ENCODE measurements at places on chromosomes 11 and 22.
A peak's percentile ranks its signal among the peaks of the same experiment; 100 is the strongest.

DNA sequence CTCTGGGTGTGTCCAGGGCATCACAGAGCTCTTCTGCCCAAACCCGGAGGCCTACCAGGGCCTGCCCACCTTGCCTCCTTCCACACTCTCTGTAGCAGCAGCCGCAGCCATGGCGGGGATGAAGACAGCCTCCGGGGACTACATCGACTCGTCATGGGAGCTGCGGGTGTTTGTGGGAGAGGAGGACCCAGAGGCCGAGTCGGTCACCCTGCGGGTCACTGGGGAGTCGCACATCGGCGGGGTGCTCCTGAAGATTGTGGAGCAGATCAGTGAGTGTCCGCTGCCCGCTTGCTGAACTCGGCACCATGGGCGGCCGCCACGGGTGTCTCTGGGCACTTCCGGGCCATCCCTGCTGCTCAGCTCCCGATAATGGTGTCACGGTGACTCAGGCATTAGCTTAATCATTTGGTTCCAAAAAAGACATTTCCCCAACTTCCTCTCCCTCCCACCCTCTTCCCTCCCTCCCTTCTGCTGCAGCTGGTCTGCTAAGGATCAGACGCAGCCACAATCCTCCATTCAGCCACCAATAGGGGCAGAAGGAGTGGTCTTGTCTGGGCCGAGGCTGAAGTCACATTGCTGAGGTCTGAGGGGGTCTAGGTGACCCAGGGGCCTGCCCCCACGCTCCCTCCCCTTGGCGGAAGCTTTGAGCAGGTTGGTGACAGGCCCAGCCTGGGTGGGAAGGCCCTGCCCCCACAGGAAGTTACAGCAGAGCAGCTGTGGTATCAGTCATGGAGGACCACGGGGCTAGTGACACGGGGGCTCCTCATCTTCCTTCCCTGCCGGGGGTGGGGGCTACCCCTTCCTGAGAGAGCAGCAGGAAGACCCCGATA is 950 bp downstream of the FERMT3 start:
- no peaks in the 10 kb centered on the region for H3K4me1 ChIP-seq
- peak; percentile 66 for DNase-seq
- peak overlapping the region; percentile 96 for H3K27ac ChIP-seq
- peaks cover 14% of the 10 kb centered on the region for H3K36me3 ChIP-seq
- H3K27me3 ChIP-seq, result no peaks in the 10 kb centered on the region
- peak overlapping the region; percentile 34 for H3K4me3 ChIP-seq

DNA sequence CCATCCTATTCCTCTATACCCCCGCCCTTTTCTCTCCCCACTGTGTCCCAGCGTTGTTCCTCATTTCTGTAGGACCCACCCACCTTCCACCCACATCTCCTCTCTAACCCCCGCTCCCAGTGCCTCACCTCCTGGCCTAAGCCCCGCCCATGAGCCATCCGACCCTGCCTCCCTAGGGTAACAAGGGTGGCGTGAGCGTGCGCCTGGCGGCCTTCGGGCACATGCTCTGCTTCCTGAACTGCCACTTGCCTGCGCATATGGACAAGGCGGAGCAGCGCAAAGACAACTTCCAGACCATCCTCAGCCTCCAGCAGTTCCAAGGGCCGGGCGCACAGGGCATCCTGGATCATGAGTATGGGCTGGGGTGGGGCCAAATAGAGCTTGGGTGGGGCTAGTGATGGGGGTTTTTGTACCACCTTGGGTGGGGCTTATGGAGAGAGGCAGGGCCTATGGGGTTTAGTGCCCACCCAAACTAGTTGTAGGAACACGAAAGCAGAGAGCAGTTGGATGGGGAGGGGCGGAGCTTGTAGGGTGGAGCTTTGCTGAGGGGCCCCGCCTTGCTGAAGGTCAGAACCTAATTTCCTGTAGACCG is 4.5 kb downstream of the INPP5J start:
- no peak overlapping the region for H3K27ac ChIP-seq
- peaks cover 7% of the 10 kb centered on the region for H3K4me1 ChIP-seq
- H3K27me3 ChIP-seq, result no peaks in the 10 kb centered on the region
- H3K4me3 ChIP-seq, result no peak overlapping the region
- H3K36me3 ChIP-seq, result no peaks in the 10 kb centered on the region

DNA sequence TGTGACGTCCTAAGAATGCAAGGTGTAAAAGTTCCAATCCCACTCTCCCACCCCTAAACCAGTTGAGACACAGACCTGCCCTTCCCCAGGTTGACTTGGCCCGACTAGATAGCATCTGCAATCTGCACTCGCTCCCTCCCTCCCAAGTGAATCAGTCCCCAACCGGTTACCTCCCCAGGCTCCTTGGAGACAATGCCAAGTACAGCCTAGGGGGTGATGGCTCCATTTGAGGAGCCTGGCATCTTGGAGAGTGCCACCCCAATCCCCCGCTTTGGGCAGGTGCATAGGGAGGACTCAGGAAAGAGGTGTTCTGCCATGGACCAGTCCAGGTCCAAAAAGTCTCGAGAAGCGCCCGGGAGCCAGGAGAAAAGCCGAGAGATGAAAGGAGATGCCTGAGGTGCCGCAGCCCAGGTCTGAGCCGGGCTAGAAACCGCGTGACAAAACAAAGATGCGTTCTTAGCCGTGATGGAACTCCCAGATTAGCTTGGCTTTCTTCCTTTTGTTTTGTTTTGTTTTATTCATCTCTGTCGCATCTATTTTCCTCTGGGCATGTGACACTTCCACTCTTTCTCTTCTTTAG is 18.7 kb upstream of the SNX32 start:
- DNase-seq, result no peak
- H3K4me3 ChIP-seq, result no peak overlapping the region
- peaks cover 3% of the 10 kb centered on the region for H3K4me1 ChIP-seq
- H3K36me3 ChIP-seq, result peaks cover 2% of the 10 kb centered on the region
- peak overlapping the region; percentile 34 for H3K27ac ChIP-seq

DNA sequence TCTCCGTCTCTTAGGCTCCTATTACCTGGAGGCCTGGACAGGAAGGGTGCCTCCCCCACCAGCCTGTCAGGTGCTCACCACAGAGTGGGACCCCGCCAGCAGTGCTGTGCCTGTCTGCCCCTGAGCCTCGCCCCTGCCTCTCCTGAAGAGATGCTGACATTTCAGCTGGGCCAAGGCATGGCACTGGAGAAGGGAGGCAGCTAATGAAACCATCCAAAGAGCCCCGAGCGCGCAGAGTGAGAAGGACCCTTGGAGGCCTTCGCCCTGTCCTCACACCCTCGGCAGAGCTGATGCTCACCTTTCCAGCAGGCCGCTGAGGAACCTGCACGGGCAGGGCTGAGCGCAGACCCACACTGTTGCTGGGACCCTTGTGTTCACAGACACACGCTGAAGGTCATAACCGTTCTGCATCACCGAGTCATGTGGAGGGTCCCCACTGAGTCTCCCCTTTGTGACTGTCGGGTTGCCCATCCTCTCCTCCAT is 2.1 kb upstream of the LRFN4 start:
- H3K4me1 ChIP-seq, result no peaks in the 10 kb centered on the region
- no peak for DNase-seq
- no peak overlapping the region for H3K4me3 ChIP-seq
- no peak overlapping the region for H3K27ac ChIP-seq

DNA sequence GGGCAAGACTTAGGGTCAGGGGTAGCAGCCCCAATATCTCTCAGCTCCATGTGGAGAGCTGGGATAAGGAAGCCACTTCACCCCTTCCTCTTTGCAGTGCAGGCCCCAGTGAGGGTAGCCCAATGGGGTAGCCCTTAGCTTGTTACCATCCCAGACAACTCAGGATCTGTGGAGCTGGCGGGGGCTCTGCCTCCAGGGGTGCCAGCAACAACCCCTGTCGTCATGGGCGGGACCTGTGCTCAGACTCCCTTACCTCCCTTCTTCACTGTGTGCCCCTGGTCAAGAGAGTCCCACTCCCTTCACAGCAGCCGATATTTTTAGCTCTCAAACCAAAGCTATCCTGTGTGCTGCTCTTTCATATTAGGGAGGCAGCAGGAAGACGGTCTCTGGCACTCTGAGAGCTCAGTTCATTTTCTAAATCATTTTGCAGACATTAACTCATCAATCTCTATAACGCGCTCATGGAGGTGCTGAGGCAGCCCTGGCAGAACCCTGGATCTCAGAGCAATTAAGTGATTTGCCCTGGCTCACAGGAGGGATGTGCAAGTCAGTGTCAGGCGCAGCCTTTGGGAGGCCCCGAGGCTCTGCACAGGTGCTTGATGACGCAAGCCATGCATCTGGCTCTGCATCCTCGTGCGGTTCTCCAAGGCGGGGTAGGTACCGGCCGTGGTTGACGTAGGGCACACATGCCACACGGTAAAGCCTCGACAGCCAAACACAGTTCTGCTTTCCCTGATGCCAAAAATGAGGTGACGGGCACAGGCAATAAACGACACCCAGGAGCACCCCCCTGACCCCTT is 357.6 kb downstream of the SHANK2 start:
- DNase-seq, result no peak
- no peaks in the 10 kb centered on the region for H3K4me1 ChIP-seq
- no peaks in the 10 kb centered on the region for H3K36me3 ChIP-seq
- no peak overlapping the region for H3K27ac ChIP-seq

DNA sequence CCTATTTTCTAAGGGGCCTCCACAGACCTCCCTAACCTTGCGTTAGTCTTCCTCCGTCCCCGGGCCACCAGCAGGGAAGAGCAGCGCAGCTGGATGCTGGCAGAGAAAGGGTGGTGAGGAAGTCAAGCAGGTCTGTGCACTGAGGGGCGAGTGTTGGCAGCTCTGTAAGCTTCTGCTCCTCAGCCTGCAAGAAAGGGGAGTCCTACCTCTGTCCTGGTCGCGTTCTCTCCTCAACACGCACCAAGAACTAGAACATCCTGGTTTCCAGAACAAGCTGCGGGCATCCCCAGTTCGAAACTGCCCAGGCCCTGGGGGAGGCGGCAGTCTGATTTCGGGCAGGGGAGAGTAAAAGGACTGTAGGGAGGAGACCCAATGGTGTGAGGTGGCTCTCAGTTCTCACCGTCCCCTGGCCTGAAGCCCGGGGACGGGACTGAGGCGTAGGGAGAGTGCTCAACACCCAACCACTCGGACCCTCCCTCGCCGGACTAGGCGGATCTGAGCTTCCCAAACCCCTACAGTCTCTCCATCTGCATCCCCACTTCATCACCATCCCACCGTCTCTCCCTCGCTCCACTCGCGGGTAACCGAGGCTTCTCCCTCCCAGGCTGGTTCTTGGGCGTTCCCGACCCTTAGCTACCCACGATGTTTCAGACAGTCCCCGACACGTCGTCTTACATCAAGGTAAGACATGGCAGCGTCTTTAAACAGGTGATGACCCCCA is 7.7 kb upstream of the FLI1 start:
- H3K27me3 ChIP-seq, result peaks cover 85% of the 10 kb centered on the region
- peaks cover 18% of the 10 kb centered on the region for H3K4me1 ChIP-seq
- no peak overlapping the region for H3K4me3 ChIP-seq
- H3K27ac ChIP-seq, result no peak overlapping the region
- no peak for DNase-seq

- no peak overlapping the region for H3K4me3 ChIP-seq
- H3K27ac ChIP-seq, result no peak overlapping the region
- H3K27me3 ChIP-seq, result no peaks in the 10 kb centered on the region
- H3K36me3 ChIP-seq, result no peaks in the 10 kb centered on the region
- no peaks in the 10 kb centered on the region for H3K4me1 ChIP-seq
Measured at GRCh38 chr11:81989093-81989492, 744.6 kb downstream of the FAM181B start.

DNA sequence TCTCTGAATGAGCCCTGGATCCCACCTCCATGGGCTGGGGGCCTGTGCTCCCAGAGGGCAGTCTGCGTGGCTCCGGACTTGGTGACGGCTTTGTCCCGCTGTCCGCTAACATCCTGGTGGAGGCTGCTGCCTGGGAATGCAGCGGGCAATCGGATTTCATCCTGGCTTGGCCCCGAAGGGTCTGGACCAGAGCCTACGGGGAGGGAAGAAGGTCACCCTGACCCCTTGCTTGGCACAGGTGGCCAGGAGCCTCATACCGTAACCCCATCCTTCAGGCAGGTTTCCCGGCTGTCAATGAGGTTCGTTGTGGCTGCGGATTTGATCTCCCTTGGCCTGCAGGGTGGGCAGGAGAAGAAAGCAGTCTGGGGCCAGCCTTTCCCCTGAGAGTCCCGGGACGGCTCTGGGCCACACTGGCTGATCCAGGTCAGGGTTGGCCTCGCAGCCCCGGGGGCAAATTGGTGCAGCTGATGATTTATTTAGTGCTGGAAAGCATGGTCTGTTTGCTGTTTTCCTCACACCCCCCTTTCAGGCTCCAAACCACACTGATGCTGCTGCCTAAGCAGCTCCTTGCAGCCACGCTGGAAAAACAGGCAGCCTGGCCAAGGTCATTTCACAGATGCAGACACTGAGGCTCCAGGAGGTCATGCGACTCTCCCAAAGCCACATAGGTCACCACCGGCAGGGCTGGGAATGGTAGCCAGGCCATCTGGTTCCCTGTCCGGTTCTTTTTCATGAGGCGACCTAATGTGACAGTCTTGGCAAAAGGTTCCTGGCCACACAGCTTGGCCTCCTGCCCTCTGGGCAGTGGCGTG is 15.0 kb downstream of the PRDM11 start:
- no peaks in the 10 kb centered on the region for H3K36me3 ChIP-seq
- no peak overlapping the region for H3K4me3 ChIP-seq
- peaks cover 8% of the 10 kb centered on the region for H3K4me1 ChIP-seq

GRCh38 chr22:17851759-17852158 is 77.5 kb upstream of the BID start:
- no peak overlapping the region for H3K4me3 ChIP-seq
- no peak for DNase-seq
- H3K27ac ChIP-seq, result peak overlapping the region; percentile 87
- H3K4me1 ChIP-seq, result no peaks in the 10 kb centered on the region
- peaks cover 3% of the 10 kb centered on the region for H3K36me3 ChIP-seq

DNA sequence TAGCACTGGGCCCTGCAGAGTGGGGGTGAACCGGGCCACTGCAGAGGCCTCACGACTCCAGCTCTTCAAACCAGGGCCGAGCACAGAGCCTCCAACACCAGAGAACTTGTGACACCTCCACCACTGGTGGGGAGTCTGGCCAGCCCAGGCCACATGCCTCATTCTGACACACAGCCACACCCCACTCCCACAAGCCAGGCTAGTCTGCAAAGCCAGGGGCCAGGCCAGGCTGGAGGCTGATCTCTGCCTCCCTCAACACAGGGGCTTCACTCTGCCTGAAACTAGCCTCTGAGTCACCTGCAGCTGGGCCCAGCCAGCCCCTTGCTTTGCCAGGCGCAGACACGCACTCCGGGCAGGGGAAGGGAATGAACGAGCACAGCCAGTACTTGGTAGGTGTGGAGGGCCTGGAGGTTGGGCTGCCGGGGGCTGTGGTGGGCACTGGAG is 102.9 kb downstream of the MED15 start:
- H3K36me3 ChIP-seq, result no peaks in the 10 kb centered on the region
- no peaks in the 10 kb centered on the region for H3K27me3 ChIP-seq
- H3K27ac ChIP-seq, result no peak overlapping the region
- H3K4me1 ChIP-seq, result peaks cover 5% of the 10 kb centered on the region
- DNase-seq, result no peak

- peak; percentile 46 for DNase-seq
- H3K4me1 ChIP-seq, result no peaks in the 10 kb centered on the region
- no peaks in the 10 kb centered on the region for H3K27me3 ChIP-seq
- no peaks in the 10 kb centered on the region for H3K36me3 ChIP-seq
- H3K27ac ChIP-seq, result no peak overlapping the region
Measured at GRCh38 chr11:55942785-55943392, 6.7 kb upstream of the OR5I1 start.

- peak overlapping the region; percentile 97 for H3K27ac ChIP-seq
- peaks cover 32% of the 10 kb centered on the region for H3K36me3 ChIP-seq
- DNase-seq, result no peak
- H3K4me1 ChIP-seq, result peaks cover 11% of the 10 kb centered on the region
- H3K4me3 ChIP-seq, result peak overlapping the region; percentile 73
- H3K27me3 ChIP-seq, result no peaks in the 10 kb centered on the region
Measured at GRCh38 chr11:2399488-2400068, 972 bp upstream of the TSSC4 start.

- H3K36me3 ChIP-seq, result no peaks in the 10 kb centered on the region
- no peak overlapping the region for H3K4me3 ChIP-seq
- no peak for DNase-seq
- H3K27me3 ChIP-seq, result no peaks in the 10 kb centered on the region
- H3K27ac ChIP-seq, result no peak overlapping the region
Measured at GRCh38 chr22:44955102-44955501, 54.7 kb downstream of the PHF21B start.
